ENCODE measurements at places on chromosomes 12 and 14. TPM values are rescaled to one million over a fixed set of nuclear protein-coding genes. Genes with fewer than 3 reads are reported as not detected.

DNA sequence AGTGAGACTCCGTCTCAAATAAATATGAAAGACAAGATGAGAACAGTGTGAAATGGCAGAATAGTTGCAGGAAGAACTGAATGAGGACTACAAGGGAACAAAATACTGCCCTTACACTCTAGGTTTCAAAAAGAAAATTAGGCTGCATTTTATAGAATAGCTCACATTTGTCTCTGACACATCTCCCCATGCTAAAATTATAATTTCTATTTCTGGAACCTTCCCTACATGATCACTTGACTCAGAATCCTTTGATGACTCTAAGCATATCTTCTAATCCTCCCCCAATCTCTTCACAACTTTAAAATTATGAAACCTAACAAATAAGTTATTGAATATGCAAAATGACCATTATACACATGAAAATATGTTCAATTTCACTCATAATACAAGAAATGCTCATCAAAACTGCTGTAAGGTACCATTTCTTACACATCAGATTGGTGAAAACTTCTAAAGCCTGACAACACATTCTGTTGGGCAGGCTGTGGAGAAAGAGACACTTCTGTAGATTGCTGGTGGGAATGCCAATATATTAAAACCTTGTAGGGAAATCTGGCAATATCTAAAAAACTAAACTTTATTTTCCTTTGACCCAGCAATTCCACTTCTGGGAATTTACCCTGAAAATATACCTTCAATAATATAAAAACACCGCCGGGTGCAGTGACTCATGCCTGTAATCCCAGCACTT lies 4.3 kb upstream of the HIGD1C start:
- no peak for DNase-seq

DNA sequence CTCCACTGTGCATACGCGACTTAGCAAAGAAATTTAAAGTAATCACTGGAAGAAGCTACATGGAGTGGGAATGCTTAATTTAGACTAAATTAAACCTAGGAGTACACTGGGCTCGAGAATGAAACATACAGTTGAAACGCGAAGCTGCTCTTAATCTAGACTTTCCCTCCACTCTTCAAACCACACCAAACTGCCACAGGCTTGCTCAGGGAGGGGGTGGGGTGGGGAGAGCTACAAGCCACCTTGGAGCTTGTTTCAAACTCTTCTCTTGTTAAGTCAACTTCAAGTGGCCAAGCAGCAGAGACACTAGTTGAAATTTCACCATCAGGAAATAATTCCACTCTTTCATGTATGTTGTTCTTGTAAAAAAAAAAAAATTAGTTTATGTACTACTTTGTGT lies 69.9 kb downstream of the SLC38A1 start:
- DNase-seq = no peak

- DNase-seq = no peak
Measured at GRCh38 chr14:87170179-87170578, 822.8 kb downstream of the GALC start.

- DNase-seq = no peak
Measured at GRCh38 chr14:99324291-99324690, 52.3 kb upstream of the BCL11B start.

DNA sequence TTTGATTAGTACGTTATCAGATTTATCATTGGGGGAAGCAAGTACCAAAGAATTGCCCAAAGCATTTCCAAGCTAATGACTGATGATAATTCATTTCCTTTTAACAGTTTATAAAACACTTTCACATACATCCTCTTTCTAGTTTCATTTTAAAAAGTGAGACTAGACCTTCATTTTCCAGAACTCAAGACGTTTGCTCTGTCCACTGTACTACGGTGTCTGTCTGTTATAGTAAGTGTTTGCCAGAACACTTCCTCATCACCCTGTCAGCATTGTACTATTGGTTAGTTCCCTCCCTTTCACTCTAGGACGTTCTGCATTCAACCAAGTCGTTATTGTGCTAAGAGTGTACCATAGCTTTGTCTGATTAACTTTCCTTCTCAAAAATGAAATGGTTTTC lies 81.7 kb upstream of the TMEM263 start:
- DNase-seq = no peak

- DNase-seq = no peak
Measured at GRCh38 chr12:46499226-46499625, 126.7 kb upstream of the SLC38A2 start.

TMEM229B gene
- 0.25 TPM for polyA plus RNA-seq

PLA2G1B gene
- not detected for polyA plus RNA-seq

OTUB2 gene
- polyA plus RNA-seq = 1.2 TPM

STON2 gene
- polyA plus RNA-seq = not detected

CRIP1 gene
- polyA plus RNA-seq = 1.4 TPM

TAS2R42 gene
- not detected for polyA plus RNA-seq

DPY19L2 gene
- polyA plus RNA-seq = 3.8 TPM

Measured in BJ (cell line).